ENCODE measurements at places on chromosomes 7 and 10. TPM values are rescaled to one million over a fixed set of nuclear protein-coding genes. Genes with fewer than 3 reads are reported as not detected.

Gene OR9A2
- not detected for total RNA-seq

GRCh38 chr7:158446706-158447105 is 140.9 kb downstream of the PTPRN2 start:
- no peak for DNase-seq

DNA sequence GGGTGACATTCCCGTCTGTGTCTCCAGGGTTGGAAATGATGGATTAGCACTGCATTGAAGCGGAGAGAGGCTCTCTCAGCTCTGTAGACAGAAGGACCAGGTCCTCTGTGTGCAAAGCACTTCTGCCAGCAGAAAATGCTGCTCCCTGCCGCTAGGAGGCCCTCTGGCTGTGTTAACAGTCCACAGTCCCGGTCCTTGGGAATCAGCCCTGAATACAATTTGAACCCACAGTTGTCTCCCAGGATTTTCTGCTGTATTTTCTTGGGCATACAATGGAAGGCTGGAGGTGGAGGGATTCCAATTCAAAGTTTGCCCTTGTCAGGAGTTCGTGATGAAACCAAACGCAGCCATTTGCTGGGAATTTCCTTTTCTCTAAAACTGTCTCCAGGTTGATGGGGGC is 205.2 kb downstream of the GLRX3 start:
- DNase-seq = no peak

GRCh38 chr10:71799112-71799511 is 25.8 kb upstream of the VSIR start:
- DNase-seq = no peak

Gene MMP21
- total RNA-seq = not detected

Gene CTAGE4
- not detected for total RNA-seq

DNA sequence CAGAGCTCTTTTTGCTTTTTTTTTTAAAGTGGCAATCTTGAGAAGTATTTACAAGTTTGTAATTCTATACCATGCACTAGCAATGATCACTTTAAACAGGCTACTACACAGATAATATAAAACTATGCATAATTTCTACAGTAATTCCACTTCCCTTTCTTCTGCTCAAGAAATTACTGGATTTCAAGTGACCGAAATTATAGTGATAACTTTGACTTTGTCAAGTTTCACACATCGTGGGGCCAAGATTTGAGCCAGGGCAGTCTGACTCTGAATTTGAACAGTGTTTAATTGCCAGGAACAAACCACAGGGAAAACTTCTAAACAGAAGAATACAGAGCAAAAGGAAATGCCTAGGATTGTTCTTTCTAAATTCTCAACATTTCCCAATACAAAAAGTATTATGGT is 288.3 kb upstream of the MKLN1 start:
- no peak for DNase-seq

DNA sequence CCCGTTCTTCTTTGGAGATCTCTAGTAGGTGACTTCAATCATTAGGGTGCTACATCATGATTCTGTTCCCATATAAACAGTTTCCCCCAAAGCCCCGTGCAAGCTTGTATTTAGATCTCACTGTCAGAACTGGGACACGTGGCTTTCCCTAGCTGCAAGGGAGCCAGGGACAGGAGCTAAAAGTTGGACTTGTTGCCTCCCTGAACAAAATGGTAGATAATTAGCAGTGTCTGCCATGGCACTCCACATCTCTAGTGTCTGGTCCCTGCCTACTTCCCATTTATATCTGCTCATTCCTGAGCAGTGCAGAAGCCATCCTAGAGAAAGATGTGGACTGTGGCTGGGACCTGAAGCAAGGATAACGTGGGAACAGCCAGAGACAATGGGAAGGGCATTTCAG is 76.6 kb upstream of the FGFR2 start:
- no peak for DNase-seq

DNA sequence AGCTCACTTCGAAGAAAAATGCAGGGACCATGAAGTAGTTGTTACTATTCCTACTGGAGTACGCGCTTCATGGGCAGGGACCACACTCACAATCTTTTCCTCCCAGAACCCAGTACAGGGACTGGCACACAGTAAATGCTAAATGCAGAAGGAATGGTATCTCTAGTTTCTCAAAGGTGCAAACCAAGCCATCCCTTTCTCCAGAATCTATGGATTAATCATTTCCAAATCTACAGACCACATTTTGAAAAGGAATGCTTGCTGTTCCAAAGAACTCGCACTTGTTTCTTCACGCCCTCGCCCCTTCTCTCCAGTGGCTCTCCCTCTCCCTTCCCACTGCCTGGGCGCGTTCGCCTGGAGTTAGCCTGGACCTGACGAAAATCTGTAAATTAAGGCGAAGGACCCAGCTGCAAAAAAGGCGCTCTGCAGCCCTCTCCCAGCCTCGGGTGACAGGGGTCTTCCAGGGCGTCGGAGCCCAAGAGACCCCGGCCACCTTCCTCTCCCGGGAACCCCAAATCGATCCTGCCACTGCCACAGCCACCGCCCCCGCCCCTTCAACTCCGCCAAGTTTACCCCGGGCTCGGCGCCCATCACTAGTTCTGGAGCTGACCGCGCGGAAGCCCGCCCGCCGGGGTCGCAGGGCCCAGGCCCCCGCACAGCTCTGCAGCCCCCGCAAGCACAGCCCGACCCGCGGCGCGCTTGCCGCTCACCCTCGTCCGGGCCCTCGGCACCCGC is 527 bp downstream of the PDIA4 start:
- no peak for DNase-seq

DNA sequence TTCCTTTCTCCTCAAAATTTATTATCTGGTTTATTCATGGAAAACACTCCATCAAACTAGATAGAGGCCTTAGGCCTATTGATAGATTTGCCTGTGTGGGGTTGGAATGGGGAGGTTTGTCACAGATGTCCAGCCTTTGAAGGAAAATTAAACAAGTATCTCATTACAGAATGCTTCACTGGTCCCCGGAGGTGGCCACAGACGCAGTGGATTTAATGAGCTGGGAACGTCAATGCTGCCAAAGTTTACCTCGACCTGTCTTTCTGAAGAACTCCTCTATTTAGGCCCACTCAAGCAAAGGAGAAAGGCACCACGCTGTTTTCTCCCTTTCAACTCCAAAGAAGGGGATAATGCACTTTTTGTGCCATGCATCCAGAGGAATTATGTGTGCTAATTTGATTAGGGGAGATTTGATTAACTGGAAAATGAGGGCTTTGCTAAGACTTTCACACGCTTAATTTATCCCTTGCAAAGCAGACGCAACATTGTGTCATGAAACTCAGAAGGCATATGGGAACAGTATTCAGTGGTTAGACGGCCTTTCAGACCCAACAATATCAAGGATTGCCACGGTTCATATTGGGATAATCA is 558.8 kb upstream of the GALNT17 start:
- no peak for DNase-seq

GRCh38 chr10:125094806-125095205 is 65.6 kb downstream of the CTBP2 start:
- no peak for DNase-seq

Gene ASAH2
- 2.3 TPM for total RNA-seq

Gene TAS2R4
- total RNA-seq = 1.0 TPM

Gene AP1S1
- total RNA-seq = 46.2 TPM

DNA sequence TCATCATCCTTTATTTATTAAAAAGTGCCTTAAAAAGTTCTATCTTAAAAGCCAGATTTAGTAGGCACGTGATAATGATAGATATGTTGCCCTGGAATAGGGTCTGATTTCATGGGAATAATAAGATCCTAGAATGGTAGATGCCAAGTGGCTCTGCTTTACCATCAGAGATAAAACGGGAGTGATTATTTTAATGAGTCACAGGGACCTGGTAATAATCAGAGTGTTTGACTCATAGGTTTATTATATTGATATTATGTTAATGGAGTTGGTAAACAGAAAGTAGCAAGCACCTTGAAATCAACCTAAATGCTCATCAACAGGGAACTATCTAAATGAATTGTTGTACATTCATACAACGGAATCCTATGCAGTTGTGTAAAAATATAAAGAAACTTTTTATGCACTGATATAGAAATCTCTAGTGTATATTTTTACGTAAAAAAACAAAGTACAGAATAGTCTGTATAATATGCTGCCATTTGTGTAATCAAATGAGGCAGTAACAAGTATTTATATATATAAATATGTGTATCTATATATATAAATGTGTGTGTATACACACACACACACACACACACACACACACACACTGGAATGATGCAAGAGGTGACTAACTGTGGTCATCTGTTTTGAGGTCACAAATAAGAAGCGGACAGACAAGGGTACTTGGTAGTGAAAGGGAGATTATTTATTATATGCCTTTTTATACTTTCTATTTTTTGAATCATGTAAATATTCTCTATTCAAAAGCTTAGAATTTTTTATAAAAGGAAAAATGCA is 78.6 kb upstream of the DYNC1I1 start:
- no peak for DNase-seq

- DNase-seq = no peak
Measured at GRCh38 chr10:118745056-118745455, 9.7 kb downstream of the CACUL1 start.

Gene IL6
- total RNA-seq = 0.65 TPM

Gene AQP1
- not detected for total RNA-seq

GRCh38 chr7:41955893-41956675 is 253.2 kb upstream of the INHBA start:
- no peak for DNase-seq

GRCh38 chr7:155203059-155203881 is 94.4 kb upstream of the INSIG1 start:
- DNase-seq = no peak

Gene FAS
- total RNA-seq = 62.6 TPM

Gene TMEM196
- not detected for total RNA-seq

Gene CYP2C9
- not detected for total RNA-seq

Gene FGFBP3
- 1.0 TPM for total RNA-seq

- peak; percentile 77 for DNase-seq
Measured at GRCh38 chr10:11684717-11685645, 57.2 kb upstream of the ECHDC3 start.

Gene DEPP1
- not detected for total RNA-seq

Data from activated CD8-positive, alpha-beta T cell treated with anti-CD3 and anti-CD28 coated beads, Interleukin-2, amount 10 ng/mL, durations not matched to agents 7 days and 5 days (primary cell).